ENCODE measurements at places on chromosomes 5 and 9.

DNA sequence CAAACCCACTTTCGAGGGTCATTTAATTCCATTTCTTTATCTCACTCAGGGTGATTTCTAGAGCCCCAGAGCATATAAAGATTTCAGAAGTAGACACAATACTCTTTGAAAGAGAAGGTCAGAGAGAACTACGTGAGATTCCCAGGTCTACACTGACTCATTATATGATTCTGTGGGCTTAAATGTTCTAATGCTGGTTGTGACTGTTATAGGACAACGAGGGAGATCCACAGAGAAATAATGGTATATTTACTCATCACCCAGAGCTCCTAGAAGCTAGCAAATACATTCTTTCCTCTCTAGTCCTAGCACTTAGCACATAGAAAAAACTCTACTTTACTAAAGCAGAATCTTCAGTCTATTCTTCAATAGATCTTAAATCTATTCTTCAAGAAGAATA lies 39.4 kb upstream of the GRAMD2B start:
- DNase-seq: no peak

- DNase-seq: no peak
Measured at GRCh38 chr5:4674166-4674565, 466.0 kb upstream of the ADAMTS16 start.

DNA sequence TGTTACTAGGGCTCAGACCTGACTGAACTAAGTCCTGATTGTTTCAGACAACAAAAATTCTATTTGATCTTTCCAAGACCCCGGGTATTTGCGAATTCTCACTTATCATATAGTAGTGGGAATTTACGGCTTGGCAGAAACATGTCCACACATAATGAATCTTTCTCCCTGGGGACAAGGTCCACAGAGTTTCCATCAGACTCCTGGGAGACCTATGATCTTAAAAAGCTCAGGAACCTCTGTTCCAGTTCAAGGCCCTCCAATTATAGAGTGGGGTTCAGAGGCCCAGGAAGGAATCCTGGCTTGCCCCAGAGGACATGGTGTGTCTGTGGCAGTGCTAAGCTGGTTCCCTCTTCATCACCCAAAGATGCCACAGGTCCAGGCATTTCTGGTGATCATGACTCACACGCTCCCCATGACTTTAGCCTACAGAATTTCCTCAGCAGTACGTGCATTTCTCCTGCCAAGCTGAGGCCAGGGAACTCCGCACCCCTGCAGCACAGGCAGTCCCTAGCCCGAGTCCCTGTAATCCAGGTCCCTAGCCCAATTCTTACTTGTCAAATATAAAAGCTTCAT lies 12.6 kb downstream of the RAPGEF1 start:
- DNase-seq: no peak

DNA sequence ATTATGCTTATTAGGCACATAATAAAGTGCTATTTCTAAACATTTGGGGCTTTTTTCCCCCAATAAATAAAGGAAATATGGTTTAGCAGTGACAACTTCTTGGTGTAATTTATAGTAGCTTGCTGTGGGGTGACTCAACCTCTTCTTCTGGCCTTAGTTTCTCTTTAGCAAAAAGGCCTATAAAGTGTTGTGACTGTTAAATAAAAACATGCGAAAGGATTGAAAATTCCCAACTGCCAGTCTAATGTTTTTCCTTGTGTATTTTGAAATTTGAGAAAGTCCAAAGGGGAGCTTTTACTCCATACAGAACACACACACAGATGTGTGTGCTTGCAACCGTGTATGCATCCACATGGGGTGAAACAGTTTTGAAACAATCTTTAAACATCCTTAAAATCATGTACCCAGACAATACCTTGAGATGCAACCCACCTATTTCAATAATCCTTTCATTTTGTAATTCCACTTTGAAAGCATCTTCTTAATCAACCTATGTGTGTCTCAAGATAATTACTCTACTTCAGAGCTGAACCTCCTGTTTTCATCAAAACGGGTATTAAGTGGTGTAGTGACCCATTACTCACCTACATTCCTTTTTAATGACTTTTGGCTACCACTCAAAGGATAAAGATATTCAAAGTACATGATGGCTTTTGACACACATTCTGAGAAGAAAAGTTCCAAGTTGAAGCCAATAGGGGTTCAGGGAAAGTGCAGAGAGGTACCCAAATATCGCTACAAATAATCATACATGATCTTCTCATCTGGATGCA lies 123.8 kb downstream of the DROSHA start:
- no peak for DNase-seq

- no peak for DNase-seq
Measured at GRCh38 chr9:96299823-96300222, 2.2 kb downstream of the HSD17B3 start.

- no peak for DNase-seq
Measured at GRCh38 chr5:113000466-113000865, 23.9 kb downstream of the DCP2 start.

DNA sequence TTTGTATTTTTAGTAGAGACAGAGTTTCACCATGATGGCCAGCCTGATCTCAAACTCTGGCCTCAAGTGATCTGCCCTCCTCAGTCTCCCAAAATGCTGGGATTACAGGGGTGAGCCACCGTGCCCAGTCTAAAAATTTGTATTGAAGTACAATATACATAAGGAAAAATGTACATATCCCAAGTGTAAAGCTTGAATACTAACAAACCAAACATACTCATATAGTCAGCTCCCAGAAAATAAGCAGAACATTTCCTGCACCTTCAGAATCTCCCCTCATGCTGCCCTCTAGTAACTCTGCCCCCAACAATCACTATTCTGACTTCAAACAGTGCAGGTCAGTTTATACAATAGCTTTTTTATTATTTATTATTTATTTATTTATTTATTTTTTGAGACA lies 1.6 kb upstream of the NOL6 start:
- DNase-seq: no peak

- DNase-seq: no peak
Measured at GRCh38 chr5:174376726-174377373, 331.3 kb downstream of the NSG2 start.

DNA sequence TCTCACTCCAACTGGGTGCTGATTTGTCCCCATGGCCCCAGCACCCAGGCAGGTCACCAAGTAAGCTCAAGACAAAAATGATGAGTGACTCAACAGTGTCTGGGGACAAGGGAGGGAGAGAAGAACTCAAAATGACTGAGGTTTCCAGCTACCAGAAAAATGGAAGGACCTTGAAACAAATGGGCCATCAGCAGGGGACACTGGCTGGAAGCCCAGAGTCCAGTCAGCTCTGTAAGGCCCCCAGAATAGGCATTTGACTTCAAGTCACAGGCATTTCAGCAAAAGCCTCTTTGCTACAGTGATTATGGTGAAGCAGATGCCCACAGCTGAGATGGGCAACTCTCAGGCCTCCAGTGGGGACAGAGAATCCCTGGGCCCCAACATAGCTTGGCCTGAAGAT lies 139.0 kb upstream of the GABRP start:
- DNase-seq: no peak

- no peak for DNase-seq
Measured at GRCh38 chr5:34731435-34732232, 75.5 kb downstream of the RAI14 start.

DNA sequence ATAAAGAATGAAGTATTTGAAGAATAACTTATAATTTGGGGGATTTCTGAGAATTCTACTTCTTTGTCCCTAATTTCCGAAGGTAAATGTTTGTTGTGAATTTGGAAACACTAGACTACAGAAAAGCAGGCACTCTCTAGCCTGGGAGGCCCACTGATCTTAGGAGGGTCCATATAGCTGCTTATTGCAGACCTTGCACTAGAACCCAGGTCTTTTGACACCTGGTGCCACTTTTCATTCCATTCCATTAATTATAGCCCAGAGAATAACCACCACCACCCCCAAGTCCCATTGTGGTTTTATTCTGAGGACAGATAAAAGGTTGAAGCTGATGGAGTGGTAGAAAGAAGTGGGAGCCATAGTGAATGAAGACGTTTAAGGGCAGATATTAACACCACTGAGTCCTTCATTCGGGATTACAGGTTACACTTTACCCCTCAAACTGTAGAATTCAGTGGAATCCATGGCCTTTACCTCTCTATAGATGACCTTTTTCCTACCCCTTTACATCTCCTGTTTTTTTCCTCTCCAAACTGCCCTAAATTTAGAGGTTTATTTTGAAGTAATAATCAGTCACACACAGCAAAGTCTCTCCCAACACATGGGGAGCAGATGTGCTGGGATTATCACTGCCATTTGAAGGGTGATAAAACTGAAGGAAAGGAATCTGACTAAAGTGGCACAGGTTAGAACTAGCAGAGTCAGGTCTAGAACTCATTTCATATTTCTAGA lies 12.0 kb upstream of the PSMD5 start:
- no peak for DNase-seq

DNA sequence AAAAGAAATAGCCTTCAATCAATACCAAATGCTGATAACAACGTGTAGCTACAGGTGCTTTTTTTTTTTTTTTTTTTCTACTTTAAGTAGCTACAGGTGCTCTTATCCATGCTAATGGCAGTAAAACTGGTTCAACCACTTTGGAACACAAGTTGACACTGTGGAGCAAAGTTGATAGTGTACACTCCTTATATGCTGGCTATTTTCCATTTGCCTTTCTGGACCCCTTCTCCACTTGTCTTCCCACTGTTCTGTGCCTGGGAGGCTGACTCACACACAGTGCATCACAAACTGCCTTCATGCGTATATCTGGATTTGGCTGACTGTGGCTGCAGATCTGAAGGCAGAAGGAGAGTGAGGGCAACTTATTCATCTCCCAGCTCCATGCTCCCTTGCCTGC lies 247.9 kb downstream of the MSX2 start:
- no peak for DNase-seq

DNA sequence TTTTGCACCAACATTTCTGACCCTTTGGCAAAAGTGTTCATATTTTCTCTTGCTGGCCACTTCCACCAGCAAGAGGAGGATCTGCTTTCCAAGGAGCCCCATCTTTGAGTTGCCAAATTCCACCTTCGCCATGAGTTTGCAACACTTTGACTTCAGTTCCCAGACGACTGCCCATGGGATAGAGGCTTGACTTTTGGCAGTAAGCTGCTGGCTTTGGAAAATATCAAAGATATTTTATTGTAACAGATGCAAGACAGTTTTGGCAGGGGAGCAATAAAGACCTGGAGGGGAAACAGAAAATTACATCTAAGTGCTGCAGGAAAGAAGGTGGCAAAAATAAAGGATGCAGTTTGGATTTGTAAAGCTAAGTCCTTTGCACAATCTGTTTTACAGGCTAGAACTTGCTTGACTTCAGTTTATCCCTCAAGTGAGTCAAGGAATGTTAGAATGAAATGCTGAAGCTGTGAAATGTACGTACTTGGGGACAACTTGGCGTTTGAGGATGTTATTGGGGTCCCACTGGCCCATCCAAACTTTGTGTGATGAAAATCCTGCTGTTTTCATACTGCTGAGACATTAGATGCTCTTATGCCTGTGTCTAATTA lies 232.9 kb downstream of the GOLPH3 start:
- no peak for DNase-seq

DNA sequence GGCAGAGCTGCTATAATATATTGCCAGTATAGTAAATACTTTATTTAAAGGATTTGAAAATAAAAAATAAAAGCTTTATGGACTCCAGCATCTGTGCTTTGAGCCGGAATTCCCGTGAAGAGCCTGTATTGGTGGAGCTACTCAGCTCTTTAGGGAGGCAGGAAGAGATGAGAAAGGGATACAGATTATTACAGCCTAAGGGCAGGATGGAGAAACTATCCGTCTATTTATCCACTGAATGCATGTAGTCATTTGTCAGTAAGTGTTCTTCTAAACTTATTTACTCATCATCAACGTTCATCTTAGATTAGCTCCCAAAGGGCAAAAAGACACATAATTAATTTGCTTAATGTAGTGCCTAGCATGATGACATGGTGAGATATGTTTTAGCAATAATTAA lies 48.4 kb downstream of the SLC1A1 start:
- DNase-seq: no peak

DNA sequence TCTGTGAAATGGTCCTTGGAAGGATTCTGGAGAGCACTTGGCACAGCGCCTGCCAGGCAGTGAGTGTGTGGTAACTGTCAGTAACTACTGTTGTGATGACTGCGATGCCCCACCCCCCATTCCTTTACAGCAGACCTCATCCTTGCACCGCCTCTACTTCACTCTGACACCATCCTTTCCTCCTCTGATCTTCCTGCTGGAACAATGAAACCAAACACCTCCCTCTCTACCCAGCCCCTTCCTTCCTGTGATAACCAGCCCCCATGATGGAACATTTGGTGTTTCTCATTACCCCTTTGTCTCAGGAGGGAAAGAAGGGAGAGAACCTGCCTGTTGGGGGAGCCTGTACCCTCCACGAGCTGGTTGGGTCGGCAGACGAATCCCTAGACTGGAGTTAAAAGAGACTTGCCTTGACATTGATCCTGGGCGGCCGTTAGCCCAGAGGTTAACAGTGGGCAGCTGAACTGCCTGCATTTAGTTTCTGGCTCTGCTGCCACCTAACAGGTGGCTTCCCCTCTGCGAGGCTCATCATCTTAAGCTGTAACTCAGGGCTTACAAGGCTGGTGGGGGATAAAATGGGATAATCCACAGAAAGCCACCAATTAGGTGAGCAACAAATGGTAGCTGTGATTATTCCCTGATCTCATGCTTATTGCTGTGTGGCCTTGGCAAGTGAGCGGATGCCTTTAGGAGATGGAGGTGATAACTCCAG lies 34.2 kb upstream of the GRPEL2 start:
- no peak for DNase-seq

- DNase-seq: no peak
Measured at GRCh38 chr5:15002791-15003190, 131.2 kb upstream of the ANKH start.

GRCh38 chr5:59725392-59725767 lies 168.1 kb downstream of the PDE4D start:
- DNase-seq: no peak

GRCh38 chr9:20558566-20559016 lies 63.7 kb downstream of the MLLT3 start:
- no peak for DNase-seq

GRCh38 chr5:3489239-3489843 lies 106.3 kb upstream of the IRX1 start:
- no peak for DNase-seq

GRCh38 chr9:137011907-137012675 lies 15.7 kb upstream of the CLIC3 start:
- DNase-seq: no peak

DNA sequence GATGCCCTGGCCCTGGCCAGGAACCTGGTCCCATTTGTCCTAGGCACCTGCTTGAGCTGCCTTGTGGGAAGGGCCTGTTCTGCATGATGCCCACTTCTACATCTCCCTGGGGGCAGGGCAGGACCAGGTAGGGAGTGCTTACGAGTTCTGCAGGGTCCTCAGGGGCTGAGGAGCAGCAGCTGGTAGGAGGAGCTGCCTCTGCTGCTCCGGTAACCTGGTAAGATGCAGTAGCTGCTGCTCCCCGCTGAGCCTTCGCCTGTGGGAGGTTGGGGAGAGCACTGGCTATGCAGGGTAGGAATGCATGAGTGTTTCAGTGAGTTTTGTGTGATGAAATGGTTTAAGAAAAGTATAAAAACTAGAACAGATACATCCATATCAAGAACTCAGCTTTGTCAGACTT lies 13.6 kb downstream of the LRRC8A start:
- DNase-seq: no peak

- no peak for DNase-seq
Measured at GRCh38 chr9:93990448-93990847, 35.3 kb upstream of the BARX1 start.

GRCh38 chr9:91073049-91073810 lies 271.6 kb downstream of the SYK start:
- DNase-seq: no peak
